SHP77 treated with DMSO at 0.1 percent for 48 hours (cell line): ENCODE measurements at places on chromosomes 5 and 9.

GRCh38 chr9:8468045-8468637 lies 668.6 kb upstream of the DMAC1 start:
- no peak for DNase-seq

GRCh38 chr9:100479820-100480219 lies 6.9 kb downstream of the TMEFF1 start:
- DNase-seq = no peak

DNA sequence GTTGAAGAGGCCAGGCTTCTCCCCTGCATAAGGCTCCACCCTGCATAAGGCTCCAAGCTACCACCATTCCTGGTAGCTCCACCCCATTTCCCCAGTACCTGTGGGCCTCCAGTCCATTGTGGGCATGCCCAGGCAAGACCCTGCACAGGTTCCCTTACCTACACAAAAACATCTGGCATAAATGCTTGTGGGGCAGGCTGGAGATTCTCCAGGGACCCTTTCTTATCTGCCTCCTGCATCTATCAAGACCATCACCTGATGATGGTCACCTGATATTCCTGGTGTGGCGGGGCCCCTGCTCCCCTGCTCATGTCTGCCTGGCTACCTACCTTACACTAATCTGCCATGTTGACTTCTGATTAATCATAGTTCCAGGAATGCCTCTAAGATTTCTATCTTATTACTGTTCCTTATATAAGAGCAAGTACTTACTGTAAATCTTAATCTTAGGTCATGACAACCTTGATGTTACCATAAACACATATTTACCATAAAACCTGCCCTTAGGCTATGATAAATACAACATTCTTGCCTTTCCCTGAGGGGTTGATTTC lies 41.0 kb downstream of the FGD3 start:
- no peak for DNase-seq

- no peak for DNase-seq
Observed at GRCh38 chr5:177389241-177390169, 5.3 kb downstream of the SLC34A1 start.

GRCh38 chr5:58872670-58873273 lies 289.9 kb downstream of the RAB3C start:
- DNase-seq = no peak

DNA sequence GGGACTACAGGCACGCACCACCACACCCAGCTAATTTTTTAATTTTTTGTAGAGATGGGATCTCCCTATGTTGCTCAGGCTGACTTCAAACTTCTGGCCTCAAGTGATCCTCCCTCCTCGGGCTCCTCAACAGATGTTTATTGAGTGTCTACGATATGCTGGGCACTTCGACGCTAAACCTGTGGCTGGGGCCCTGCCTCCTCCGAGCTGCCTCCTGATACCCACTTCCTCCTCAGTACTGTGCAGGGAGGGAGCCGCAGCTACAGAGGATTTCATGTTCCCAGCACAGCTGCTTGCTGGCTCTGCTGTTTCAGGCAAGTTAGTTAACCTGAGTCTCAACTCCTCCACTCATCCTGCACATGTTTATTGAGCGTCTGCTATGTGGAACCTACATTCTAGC lies 9.6 kb downstream of the AIF1L start:
- no peak for DNase-seq

- DNase-seq = no peak
Observed at GRCh38 chr5:137561608-137562007, 62.5 kb upstream of the SPOCK1 start.

GRCh38 chr9:34664281-34665066 lies 2.0 kb upstream of the CCL27 start:
- no peak for DNase-seq

DNA sequence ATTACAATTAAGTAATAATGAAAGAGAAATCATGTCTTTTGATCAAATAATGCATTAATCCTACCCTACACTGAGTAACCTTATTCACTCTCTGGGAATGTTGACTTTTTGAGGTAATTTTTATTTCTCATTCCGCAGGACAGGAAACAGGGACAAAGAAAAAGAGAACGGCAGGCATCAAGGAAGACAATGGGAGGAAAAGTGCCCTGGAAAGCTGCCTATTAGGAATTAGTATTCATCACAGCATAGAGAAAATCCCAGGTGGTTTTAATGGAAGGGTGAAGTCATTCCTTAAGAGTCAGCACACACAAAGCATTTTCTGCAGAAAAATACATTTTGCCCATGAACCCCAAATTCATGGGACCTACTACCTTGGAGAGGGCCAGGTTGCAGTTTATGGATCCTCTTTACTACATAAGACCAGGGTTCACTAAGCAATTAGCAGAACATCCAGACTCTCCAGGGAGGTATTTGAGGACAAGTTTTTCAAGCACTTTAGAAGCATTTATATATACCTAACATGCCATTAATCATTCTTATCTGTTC lies 9.4 kb downstream of the FSTL4 start:
- no peak for DNase-seq

GRCh38 chr5:57244331-57244730 lies 70.5 kb downstream of the GPBP1 start:
- DNase-seq = no peak

DNA sequence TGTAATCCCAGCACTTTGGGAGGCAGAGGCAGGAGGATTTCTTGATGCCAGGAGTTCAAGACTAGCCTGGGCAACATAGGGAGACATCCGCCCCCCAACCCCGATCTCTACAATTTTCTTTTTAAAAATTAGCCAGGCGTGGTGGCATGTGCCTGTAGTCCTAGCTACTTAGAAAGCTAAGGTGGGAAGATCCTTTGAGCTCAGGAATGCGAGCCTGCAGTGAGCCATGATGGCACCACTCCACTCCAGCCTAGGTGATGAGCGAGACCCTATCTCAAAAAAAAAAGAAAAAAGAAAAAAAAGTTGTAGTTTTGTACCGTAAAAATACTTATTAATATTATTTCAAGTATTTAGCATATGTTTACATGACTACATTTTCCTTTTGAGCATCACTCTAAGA lies 29.3 kb downstream of the TSSK1B start:
- DNase-seq = no peak

DNA sequence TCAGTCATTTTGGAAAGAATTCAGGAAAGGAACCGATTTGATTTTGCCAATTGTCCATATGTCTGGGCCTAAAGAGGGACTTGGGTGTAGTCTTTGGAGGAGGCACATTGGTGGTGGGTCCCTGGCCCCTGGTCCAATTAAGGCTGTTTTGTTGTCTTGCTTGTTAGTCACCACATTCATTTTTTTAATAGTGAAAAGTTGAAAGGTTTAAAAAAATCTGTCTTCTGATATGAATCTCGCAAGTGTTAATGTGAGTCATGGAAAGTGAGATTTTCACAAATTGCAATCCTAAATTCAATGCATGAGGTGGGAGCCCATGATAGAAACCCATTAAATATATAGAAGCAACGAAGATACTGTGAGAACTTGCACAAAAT lies 165.9 kb upstream of the OTULINL start:
- no peak for DNase-seq

DNA sequence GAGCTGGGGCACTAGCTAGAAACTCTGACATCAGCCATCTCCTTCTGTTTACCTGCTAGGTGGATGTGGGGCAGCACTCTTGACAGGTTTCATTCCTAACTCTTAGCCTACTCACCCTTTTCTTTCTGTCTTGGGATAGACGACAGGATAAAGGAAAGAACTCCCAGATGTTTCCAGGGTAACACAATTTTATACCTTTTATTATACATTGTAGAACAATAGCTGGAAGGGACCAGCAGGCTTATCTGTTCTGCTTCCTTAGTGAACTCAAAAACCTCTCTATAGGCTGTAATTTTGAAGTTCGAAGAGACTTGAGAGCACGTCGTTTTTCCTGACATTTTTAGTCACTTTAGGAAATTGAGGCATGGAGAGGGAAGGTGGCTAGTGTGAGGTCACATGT lies 13.2 kb downstream of the SPTAN1 start:
- no peak for DNase-seq

- peak; percentile 7 for DNase-seq
Observed at GRCh38 chr9:134252084-134252830, 74.0 kb upstream of the RXRA start.

DNA sequence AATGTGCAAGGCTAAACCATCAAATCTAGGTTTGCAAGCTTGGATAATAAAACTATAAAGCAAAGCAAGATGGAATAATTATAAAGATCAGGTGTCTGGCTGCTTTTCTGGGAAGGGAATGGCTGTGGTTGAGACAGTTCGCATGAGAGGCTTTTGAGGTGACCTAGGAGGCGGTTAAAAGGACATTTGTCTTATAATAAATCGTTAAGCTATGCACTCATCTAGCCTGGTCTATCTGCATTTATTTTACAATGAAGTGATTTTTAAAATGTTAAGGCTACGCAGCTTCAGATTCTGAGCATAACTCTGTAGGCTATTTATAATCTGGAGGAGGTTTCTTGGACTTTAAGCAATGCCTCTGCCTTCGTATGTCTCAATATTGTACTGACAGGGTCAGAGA lies 29.4 kb upstream of the MAN2A1 start:
- no peak for DNase-seq

- DNase-seq = no peak
Observed at GRCh38 chr5:88748666-88749065, 134.3 kb downstream of the MEF2C start.

GRCh38 chr9:104611213-104611612 lies 5.8 kb upstream of the OR13C2 start:
- no peak for DNase-seq

GRCh38 chr5:73808911-73809310 lies 182.9 kb downstream of the ARHGEF28 start:
- DNase-seq = no peak

- no peak for DNase-seq
Observed at GRCh38 chr5:82074950-82075349, 103.1 kb downstream of the ATG10 start.

DNA sequence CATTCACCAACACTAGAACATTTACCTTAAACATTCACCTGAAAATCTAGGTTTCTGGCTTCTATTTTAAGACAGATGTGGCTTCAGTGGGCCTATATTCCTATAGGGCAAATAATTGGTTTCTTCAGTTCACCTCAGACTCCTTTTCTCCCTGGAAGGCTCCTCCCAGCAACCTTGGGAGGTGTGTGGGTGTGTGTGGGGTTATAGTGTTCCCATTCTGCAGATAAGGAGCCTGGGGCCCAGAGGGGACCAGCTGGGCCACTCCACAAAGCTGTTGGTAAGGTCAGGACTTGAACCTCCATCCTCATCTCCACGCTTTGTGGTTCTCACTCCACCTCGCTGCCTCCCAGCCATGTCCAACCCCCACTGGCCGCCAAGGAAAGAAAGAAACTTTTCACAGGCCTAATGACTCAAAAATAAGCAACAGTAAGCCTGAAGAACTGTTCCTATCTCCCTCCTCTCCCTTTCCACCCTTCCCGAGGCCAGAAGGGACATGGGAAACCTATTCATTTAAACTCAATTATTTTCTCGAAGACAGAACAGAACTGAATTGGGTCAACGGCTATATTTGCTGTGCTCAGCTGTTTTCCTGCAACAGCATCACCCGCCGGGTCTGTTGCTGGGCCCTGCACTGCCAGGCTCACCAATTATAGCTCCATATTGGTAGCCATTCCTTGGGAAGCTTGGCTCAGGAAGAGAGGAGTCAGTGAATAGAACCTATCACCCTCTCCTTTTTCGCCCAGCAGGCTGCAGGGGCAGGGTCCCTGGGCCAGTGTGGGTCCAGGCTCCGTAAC lies 78.5 kb downstream of the DAB2IP start:
- DNase-seq = no peak

DNA sequence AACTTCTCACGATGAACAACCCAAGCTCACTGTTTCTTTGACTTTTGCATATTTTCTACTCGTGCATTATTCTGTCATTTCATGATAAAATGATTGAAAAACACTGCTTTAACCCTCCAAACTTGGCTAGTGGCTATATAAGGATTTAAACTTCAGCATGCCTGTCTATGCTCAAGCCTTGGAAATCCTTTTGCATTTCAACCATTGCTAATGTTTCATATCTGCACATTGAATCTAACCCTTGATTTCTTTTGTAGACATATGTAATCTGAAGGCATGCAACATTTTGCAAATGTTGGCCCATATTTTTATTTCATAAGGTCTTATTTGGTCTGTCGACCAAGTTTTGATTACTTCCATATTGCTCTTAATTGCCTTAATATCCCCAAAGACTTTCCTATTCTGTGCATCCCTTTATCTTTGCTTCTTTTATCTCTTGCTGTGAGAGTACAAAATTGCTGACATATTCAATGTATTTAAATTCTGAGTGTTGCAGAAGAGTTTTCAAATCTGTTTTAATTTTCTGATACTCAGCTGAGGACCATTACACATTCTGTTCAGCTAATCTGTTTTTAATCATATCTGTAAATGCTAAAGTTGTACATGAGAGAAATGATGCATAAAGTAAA lies 403.7 kb upstream of the ZNF608 start:
- no peak for DNase-seq

DNA sequence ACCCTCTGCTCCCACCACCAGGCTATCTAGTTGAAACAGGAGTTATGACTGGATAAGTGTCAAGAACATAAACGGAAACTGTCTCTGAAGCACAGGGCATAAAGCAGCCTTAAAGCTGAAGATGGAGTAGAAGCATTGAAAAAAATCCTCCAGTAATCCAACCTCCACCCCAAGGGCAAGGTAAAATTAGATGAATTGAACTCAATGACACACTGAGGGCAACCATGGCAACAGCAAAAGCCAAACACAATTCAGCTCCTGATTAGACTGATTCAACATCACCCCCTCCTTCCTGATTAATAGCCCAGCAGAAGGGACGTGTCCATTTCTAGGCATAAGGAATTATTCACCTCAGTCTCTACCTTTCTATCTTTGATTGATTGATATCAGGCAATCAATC lies 183.2 kb upstream of the MAP3K1 start:
- no peak for DNase-seq

GRCh38 chr5:78341440-78341839 lies 19.0 kb upstream of the SCAMP1 start:
- DNase-seq = no peak

- no peak for DNase-seq
Observed at GRCh38 chr5:113505181-113505580, 8.3 kb upstream of the YTHDC2 start.

DNA sequence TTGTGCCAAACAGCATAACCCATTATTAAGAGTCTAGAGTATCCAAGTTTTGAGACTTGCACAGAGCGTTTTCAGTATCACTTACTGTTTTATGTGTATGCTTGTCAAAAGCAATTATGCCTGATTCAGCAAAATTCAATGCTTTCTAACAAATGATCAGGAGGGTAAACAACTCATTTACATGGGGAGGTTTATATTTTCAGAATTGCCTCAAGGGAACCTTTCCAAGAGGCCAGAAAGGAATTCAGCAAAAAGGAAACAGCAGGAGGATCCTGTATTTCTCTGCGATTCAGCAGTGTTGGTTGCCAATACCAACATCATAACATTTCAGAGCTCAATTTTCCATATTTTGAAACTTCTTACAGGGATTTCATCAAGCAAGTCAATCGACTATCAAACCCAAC lies 69.3 kb upstream of the DAB2 start:
- DNase-seq = no peak
